Ovary (tissue), 10 donors: ENCODE measurements at places on chromosomes 2 and 18. TPM values are rescaled to one million over a fixed set of nuclear protein-coding genes. Genes with fewer than 3 reads are reported as not detected.

DNA sequence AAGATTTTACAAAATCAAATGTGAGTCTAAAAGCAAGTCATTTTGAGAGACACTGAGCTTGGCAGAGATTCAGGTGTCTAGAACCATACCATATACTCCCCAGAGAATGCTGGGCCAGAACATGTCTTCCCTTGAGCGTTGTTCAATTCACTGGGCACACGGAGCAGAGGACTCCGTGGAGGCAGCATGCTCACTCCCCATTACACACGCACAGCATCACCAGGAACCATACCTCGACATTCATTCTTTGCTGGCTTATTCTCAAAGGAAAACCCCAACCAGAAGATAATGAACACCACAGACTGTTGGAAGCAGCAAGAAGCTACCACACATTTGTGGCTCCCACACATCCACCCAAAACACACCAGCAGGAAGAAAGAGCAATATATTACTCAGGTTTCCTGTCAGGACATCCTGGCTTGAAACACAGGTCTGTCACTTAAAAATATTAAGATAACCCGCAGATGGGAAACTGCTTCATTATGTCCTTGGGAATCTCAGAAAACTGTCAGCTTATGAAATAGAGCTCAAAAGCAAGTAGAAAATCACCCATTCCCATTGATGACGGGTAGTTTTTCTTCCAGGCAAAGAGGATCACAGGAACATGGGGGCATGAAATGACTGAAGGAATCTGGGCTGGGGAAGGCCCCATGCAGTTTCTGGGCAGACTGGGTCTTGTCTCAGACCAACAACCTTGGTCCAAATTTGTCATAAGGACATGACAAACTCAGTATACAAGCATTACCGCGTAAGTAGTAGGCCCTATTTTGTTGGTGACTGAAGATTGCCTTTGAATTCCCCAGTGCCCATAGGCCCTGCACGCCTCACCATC, 46.4 kb downstream of the PCBP1 start:
- H3K4me1 ChIP-seq = peaks cover 6% of the 10 kb centered on the region
- H3K27me3 ChIP-seq = no peaks in the 10 kb centered on the region
- no peak overlapping the region for H3K4me3 ChIP-seq
- no peaks in the 10 kb centered on the region for H3K36me3 ChIP-seq
- H3K27ac ChIP-seq = peak overlapping the region; percentile 86

DNA sequence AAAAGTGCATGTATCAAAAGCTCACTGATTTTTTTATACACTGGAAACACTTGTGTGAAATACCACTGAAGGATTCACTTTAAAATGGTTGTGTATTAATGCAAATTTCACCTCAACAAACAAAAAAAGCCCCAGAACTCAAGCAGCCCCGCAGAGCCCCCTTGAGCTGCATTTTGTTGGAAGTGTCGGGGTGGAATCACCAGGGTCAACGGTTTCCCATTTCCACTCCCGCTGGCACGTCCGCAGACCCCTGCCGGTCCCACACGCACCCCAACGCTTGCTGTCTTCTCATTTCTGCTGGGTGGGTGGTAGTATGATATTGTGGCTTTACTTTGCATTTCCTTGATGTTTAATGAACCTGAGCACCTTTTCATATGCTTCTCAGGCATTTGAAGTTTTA, 239.7 kb downstream of the FAM210A start:
- no peak for DNase-seq
- H3K36me3 ChIP-seq = no peaks in the 10 kb centered on the region
- no peaks in the 10 kb centered on the region for H3K4me1 ChIP-seq
- H3K27me3 ChIP-seq = no peaks in the 10 kb centered on the region

ATAD2B gene
- total RNA-seq = 15.0 TPM

DNA sequence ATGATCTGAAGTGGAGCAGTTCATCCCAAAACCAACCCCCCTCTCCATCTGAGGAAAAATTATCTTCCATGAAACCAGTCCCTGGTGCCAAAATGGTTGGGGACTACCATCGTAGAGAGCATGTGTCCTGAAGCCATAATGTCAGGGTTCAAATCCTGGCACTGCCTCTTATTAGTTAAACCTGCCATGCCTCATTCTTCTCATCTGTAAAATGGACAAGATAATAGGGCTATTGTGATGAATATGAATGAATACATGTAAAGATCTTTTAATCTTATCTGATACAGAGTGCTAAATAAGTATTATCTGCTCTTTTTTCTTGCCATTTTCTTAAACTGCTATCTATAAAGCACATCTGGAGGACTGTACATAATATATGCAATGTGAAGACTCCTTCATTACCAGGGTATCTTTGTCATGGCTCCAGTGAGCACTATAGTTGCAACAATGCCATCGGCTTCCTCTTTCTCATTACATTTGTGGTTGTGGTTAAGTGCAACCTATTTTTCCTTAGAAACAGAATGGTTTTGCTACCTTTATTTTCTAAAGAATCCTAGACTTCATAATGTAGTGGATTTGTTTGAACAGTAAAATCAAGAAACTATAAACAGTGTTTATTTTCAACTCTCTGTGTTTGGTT, 27.0 kb downstream of the MFSD6 start:
- peaks cover 9% of the 10 kb centered on the region for H3K4me1 ChIP-seq
- no peak overlapping the region for H3K27ac ChIP-seq
- H3K36me3 ChIP-seq = no peaks in the 10 kb centered on the region

KLHL29 gene
- total RNA-seq = 5.3 TPM

DNA sequence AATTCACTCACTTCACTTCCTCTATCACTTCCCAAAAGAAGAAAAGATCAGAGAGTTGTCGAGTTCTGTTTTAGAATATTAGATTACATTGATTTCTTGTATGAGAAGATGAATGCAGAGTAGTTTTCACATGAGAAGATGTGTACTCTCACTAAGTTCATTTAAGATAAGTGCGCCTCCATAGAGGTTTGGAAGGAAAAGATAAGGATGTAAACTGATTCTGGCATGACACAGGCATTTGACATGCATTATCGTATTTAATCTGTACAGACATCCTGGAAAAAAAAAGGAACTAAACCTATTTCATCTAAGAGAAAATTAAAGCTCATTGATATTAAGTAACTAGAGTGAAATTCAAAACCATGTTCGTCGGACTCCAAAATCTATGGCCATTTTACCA, 152.2 kb upstream of the CRIM1 start:
- DNase-seq = no peak
- H3K36me3 ChIP-seq = no peaks in the 10 kb centered on the region
- no peaks in the 10 kb centered on the region for H3K27me3 ChIP-seq
- no peak overlapping the region for H3K27ac ChIP-seq
- no peak overlapping the region for H3K4me3 ChIP-seq
- no peaks in the 10 kb centered on the region for H3K4me1 ChIP-seq
